ENCODE measurements at places on chromosomes 3 and 15. TPM values are rescaled to one million over a fixed set of nuclear protein-coding genes. Genes with fewer than 3 reads are reported as not detected.
A peak's percentile ranks its signal among the peaks of the same experiment; 100 is the strongest.

DNA sequence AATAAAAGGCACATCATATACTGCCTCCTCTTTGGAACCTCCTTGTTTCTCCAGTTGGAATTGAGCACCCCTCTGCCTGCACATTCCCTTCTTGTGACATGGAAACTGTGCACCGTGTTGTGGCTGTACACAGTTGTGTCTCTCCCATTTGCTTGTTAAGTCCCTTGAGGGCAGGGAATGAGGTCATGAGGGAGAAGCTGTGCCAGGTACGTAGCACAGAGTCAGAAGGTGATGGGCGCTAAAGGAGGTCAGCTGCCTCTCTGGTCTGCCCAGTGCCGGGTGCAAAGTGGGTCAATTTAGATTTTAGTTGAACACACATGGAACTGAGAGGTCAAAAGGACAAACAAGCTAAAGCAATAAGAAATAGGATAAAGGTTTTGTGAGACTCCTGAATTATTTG, 124.4 kb downstream of the FAM43A start:
- DNase-seq, result no peak

DNA sequence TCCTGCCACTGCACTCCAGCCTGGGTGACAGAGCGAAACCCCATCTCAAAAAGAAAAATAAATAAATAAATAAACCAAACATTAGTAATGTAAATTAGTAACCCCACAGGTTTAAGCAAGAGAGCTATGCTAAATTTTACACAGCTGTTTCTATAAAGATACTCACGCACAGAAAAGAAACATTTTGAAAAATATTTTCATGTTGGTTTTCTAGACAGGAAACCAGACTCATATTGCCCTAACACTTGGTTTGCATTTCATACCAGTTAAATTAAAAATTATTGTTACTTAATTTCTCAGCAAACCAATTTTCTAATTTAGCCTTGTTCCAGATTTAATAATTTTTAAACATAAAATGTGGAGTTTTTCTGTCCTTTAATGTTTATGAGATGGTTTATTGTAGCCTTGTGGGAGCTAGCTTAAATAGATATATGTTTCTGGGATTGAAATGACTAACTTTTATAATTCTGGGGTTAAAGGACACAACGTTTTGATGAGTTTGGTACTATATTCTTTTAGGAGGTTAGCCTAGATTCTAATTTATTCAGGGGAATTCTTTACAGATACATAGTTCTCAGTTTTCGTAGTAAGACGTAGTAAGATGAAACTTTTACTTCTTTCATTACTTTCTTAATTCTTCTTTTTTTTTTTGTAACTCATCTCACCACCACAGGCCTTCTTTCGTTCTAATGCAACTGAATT, 42.6 kb upstream of the SLC4A7 start:
- no peak for DNase-seq

DNA sequence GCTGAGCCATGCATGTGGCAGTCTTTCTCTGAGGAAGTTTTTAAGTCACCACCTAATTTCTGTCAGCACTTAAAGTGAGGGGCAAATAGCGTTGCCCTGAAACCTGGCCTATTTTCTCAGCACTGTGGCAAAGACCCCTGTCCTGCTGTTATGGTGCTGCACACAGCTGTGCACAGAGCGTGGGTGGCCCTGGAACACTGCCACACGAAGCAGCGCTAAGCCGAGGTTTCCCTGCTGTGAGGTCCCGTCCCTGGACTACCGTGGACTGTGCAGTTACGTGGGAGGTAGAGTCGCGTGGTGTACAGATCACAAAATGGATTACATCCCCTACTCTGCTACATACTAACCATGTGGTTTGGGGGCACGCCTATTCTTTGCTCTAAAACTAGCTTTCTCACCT, 101.6 kb upstream of the NR2E3 start:
- no peak for DNase-seq

- no peak for DNase-seq
Measured at GRCh38 chr15:59186501-59186900, 20.1 kb upstream of the LDHAL6B start.

GRCh38 chr3:195908694-195909581, 587 bp upstream of the TNK2 start:
- DNase-seq, result peak; percentile 75

DNA sequence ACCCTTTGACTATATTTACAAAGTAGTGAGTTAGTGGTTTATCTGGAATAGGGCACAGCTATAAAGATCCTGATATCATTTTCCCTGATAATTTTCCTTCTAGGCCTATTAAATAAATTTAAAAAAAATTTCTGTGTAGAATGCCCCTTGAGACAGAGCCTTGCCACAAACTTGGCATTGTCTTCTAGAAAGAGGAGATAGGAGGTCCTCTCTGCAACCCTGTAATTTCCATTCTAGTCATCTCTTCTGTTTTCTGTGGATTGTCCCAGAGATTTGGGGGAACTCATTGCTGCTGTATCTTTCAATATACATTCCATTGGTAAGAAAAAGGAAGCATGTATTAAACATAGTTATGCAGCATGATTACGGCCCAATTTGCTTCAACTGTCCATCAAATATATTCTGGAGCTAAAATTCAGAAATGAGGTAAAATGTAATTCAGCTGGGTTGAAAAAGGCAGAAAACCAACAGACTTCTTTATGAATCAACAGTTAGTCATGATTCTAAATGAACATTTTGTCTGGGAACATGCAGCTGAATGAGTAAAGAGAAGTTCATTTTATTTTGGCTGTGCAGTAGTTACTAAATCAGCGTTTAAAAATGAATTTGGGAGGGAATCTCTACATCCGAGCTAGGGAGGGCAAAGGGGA, 401.1 kb downstream of the NAALADL2 start:
- no peak for DNase-seq

- no peak for DNase-seq
Measured at GRCh38 chr15:38814891-38815290, 250.3 kb upstream of the RASGRP1 start.

DNA sequence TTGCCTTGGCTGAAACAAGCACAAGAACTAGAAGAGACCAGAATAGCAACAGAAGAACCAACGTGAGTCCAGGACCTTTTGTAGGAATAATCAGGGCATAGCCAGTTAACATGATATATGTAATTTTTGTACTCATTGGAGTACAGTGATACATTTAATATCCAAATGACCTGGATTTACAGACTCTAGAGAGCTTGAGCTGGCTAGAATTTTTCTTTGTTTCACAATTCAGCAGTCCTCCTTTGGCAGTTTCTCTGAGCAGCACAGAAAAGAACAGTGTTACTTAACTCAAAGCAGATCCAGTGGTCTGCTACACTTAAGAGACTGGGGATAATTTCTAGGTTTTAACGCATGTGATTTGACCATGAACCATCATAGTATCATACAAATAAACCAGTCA, 245.7 kb downstream of the ADAMTSL3 start:
- DNase-seq, result no peak

GRCh38 chr3:12982619-12983101, 90.6 kb downstream of the IQSEC1 start:
- no peak for DNase-seq

DNA sequence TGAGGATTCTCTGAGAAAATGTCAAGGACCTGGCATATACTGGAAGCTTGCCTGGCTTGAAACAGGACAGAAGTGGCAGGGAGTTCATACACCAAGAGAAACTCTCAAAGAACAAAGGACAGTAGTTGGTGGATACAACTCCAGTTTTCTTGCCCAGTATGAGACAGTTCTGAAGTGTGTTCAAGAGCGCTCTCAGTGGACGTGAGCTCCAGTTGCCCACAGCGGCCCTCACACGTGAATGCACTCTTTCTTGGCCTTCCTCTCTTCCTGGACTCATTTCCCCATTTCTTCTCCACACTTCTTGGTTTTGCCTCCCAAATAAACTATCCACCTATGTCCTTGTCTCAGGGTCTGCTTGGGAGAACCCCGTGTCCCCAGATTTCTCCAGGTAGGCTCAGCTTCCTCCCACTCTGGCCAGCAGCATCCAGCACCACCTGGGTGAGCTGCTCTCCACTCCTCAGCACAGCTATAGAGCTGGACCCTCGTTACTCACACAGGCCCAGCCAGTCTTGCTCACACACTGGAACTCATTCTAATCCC, 54.5 kb downstream of the DCLK3 start:
- DNase-seq, result no peak

GRCh38 chr15:53611145-53611920, 148.1 kb downstream of the WDR72 start:
- no peak for DNase-seq

DNA sequence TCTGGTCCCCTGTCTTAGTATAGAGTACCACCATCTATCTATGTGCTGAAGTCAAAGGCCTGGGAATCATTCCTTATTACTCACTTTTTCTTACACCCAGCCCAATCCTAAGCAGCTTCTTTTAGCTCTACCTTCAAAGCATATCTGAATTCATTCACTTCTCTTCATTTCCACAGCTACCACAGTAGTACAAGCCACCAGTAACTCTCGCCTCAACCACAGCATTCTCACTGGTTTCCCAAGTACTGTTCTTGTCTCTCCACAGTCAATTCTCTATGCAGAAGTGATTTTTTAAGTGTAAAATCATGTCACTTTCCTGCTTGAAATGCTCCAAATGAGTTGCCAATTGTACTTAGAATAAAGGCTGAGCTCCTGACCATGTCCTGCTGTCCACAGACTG, 401.7 kb downstream of the OXSM start:
- DNase-seq, result no peak

- peak; percentile 75 for DNase-seq
Measured at GRCh38 chr3:197186887-197187588, 111.4 kb downstream of the DLG1 start.

GRCh38 chr3:29363110-29363509, 82.2 kb downstream of the RBMS3 start:
- no peak for DNase-seq

- DNase-seq, result peak; percentile 63
Measured at GRCh38 chr15:77457905-77458265, 37.2 kb downstream of the HMG20A start.

GRCh38 chr3:128917291-128917690, 37.9 kb downstream of the ACAD9 start:
- no peak for DNase-seq

DNA sequence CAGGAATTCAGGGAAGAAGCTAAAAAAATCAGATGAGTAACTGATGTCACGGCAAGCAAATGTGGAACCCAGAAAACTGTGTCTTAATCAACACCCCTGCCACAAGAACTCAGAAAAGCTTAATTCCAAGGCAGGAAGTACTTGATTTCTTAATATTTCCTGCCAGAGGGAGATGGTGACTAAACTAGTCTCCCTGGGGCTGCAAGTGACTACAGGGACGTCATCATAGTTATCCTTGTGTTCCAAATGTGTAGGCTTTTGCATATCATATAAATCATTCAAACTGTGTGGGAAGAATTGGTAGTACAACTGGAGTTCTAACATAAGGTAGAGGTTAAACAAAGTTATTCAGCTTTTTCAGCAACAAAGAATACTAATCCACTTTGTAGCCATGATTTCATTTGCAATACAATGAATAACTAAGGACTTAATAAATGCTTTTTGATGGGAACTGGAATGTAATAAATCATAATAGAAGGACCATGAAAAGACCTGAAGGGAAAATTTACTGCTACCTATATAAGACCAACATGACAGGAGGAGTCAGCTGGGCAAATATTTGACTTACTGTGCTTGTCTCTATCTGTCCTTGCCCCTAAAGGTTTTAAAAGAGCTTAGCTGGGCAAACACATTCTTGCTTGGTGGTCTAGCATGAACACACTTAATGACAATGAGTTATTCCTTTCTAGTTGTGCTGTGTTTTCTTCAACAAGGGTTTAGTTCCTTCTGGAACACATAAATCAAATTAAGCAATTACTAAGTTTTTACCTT, 76.0 kb upstream of the NECTIN3 start:
- DNase-seq, result no peak

GRCh38 chr3:81718311-81718710, 43.1 kb downstream of the GBE1 start:
- DNase-seq, result no peak

GRCh38 chr3:116034794-116035193, 410.5 kb downstream of the LSAMP start:
- no peak for DNase-seq

DNA sequence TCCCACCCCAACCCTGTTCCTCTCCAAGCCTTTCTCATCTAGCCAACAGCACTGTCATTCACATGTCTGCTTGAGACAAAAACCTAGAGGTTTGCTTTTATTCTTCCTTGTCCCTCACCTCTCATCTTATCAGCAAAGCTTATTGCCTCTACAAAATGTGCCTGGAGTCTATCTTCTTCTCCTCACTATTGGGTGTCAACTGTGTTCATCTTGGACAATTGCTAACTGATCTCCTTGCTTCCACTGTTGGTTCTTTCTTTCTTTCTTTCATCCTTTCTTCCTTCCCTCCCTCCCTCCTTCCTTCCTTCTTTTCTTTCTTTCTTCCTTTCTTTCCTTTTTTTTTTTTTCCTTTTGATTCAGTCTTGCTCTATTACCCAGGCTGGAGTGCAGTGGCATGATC, 48.2 kb downstream of the FOXL2 start:
- no peak for DNase-seq

DNA sequence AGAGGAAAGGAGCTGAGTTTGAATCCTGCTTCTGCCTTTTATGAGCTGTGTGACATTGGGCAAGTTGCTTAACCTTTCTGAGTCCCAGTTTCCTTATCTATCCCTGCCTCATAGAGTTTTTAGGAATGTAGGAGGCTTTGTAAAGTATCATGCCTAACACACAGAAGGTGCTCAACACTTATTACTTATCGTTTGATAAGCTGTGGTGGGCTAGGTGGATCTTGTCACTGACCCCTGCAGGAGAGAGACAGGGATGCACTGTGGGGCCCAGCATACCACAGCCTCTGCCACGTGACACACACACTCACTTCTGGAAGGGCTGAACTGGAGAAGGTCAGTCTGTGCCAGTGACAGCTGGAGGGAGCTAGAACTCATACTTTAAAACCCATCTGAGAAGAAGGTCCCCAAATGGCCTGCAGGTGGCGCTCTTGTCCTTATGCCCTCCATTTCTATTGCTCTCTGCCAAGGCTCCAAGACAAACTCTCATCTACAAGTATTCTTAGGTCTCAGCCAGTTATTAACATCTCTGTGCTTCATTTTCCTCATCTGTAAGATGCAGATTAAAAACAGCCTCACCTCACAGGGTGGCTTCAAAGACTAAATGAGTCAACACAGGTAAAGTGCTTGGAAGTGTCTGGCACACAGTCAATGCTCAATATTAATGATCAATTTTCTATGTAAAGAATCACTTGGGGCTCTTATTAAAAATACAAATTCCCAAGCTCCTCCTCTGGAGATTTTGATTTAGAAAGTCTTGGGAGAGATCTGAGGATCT, 57.5 kb upstream of the HACD2 start:
- peak; percentile 88 for DNase-seq

DNA sequence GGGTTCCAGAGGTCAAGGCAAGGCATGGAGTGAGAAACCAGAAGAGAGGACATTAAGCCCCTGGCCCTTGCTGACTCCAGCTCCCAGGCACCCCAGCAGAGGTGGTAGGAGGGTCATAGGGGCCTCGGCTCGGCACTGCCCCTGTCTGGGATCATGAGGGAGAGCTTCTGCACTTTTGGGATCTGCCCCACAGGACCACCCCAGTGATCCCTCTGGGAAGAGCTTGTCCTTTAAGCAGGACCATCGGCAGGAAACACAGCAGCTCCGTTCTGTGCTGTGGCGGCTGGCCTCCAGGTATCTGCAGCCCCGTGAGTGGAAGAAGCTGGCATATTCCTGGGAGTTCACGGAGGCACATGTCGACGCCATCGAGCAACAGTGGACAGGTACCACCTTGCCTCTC, 35.5 kb downstream of the ANKDD1A start:
- DNase-seq, result no peak

GRCh38 chr15:39213385-39213840, 367.5 kb upstream of the THBS1 start:
- DNase-seq, result peak; percentile 96

PLSCR4 gene
- 1.2 TPM for total RNA-seq

THBS1 gene
- 55.2 TPM for total RNA-seq

NOX5 gene
- total RNA-seq, result 0.12 TPM

CPN2 gene
- total RNA-seq, result 0.36 TPM

TEX55 gene
- total RNA-seq, result not detected

ACAD9 gene
- 38.3 TPM for total RNA-seq

MEIS2 gene
- total RNA-seq, result 326 TPM

RLBP1 gene
- not detected for total RNA-seq

All from cardiac muscle cell (in vitro differentiated cells and primary cell).